Neuronal stem cell (in vitro differentiated cells): ENCODE measurements at places on chromosomes 2 and 18.

GRCh38 chr2:47422560-47422959 lies 19.6 kb downstream of the MSH2 start:
- DNase-seq, result no peak

- no peak for DNase-seq
These were observed 436.9 kb downstream of the METTL4 start for GRCh38 chr18:2134364-2134763.

DNA sequence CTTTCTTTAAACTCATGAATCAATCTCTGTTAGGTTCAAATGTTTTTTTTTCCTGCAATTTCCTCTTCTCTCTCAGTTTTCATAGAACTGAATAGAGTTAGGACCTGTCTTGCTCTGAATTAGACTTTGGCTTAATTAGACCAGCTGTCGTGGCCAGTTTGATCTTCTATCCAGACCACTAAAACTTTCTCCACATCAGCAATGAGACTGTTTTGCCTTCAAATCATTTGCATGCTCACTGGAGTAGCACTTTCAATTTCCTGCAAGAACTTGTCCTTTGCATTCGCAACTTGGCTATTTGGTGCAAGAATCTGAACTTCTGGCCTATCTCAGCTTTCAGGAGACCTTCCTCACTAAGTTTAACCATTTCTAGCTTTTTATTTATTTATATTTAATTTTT lies 2002.2 kb upstream of the PIK3C3 start:
- DNase-seq, result no peak

DNA sequence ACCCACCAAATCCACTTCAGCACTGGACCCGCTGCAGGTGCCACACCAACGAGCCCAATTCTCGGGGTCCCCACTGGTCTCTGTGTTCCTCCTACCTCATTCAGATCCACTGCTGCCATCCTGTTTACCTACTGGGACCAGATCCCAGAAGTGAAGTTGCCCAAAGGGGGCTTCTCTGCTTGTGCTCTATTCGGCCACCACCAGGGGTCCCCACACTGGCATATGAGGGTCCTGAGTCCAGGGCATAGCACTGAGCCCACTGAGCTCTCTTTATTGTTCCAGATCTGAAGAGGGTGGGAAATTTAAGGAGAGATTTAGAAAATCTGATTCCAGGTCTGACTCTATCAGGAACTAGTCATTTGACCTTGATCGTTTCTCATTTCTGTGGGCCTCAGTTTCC lies 2.4 kb downstream of the GPR45 start:
- DNase-seq, result no peak

DNA sequence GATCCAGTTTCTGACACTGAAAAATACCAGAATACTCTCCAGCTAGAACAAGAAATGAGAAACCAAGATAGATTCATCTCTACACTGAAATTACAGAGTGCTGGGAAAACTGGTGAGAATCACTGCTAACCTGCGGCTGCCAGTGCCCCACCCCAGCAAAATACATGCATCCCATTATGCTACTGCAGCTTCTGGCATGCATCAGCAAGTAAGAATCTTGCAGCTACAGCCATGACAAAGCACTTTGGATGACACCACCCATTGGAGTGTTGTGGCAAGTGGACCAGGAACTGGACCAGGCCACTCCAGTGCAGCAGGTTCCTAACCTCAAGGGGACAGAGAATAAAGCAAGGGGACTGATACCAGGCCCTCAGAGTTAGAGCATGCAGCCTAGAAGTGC lies 378.8 kb upstream of the ETAA1 start:
- DNase-seq, result no peak

DNA sequence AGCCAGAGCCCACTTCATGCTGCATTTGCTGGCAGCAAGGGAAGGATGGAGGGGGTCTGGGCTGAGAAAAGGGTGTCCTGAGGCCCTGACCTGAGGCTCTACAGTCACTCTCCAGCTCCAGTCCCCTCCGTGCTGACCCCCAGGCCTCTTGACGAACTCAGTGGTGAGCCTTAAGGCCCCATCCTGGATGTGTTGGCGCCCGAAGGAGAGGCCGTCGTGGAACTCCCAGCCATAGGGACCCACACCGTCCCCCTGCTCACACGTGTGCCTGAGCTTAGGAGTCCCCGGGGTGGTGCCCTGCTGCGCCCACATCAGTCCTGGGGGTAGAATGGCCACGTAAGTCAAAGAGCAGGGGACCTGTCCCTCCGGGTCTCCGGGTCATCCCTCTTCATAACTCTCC lies 776 bp downstream of the MOGS start:
- no peak for DNase-seq

DNA sequence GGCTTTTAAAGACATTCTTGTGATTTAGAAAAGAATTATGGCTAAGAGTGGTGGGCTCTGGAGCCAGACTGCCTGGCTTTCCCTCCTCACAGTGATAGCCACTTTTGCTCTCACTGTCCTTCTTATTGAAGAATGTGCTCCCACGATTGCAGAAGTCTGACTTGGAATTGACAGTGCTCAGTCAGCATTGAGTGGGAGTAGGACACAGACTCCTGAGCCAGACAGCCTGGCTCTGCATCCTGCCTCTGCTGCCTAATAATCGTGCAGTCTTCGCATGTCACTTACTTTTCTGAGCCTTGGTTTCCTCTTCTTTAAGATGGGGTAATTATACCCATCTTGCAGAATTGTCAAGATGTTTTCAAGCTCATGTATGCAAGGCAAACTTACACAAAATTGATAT lies 23.3 kb downstream of the SPATS2L start:
- no peak for DNase-seq

- DNase-seq, result no peak
These were observed 27.8 kb upstream of the REL start for GRCh38 chr2:60853531-60853930.

DNA sequence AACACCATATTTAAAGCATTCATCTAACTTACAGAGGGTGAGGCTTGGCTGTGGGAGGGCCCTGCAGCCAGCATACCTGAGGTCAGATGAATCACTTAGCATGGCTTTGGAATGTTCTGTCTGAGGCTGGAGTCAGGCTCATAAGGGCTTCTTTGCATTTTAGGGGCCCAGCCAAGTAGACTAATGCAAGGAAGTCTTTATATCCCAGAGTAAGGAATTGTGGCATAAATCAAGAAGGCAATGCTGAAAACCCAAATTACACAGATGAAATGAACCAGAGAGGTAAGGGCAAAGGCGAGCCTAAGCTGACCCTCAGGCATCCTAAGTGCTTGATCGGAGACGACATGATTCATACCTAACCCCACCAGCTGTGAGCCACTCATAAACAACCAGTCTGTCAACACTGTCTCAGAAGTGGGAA lies 383.6 kb downstream of the DCC start:
- DNase-seq, result peak; percentile 8

- no peak for DNase-seq
These were observed 16.7 kb downstream of the ZNF638 start for GRCh38 chr2:71348302-71348701.

DNA sequence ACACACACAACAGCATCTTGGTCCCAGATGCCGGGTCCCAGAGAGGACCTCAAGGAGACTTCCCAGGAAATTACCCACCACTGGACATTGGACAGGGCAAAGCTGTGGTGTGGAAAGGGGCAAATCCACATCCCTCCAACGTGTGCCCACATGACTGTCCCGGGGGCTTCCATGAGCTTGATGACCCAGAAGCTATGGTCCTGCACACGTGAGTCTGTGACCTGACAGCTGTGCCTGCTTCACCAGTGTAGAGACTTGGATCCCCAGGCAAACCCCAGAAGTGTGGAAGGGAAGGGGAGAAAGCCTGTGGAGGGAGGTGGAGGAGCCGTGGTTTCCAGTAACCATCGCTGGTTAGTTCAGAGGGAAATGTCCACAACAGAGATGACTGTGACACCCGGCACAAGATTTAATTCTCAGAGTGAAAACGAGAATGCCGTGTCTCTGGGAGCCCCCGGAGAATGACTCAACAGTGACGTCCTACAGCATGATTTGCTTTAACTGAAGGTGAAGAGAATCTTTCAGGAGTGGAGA lies 19.1 kb upstream of the GPR55 start:
- DNase-seq, result no peak

DNA sequence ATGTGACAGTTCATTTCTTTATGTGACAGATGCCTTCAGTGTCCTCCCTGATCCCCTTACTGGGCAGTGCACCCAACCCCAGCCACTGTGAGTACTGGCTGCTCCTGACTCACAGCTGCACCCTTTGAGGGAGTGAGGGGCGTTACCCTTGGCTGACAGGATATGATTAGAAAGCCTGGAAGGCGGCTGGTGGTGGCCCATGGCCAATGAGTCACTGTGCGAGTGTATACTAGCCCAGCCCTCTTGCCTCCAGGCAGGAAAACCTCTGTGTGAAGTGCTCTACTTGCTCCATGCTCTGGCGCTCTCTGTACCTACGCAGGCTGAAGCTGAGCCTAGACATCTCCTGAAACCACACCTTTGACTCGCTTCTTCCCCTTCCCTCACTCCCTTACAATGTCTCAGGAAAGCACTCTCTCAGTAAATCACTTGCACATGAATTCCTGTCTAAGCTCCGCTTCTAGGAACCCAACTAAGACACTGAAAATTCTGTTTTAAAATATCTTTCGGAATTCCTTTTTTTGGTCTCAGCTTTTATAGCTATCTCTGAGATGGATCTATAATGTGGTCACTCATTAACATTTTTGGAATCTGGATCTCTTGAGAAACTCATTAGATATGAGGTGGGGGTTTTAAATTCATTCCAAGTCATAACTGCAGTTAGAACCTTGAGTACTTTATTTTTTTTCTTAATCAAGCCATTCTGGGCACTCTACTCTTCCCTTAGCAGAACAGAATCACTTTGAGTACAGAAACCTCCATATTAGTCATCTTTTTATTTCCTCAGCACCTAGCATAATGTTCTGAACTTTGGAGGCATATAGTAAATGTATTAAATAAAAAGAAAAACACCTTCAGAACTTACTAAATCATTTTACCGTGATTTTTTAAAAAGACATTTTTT lies 25.3 kb upstream of the STAM2 start:
- no peak for DNase-seq

- no peak for DNase-seq
These were observed 5.4 kb downstream of the TGFA start for GRCh38 chr2:70548233-70548632.

GRCh38 chr2:45904946-45905631 lies 253.6 kb downstream of the PRKCE start:
- DNase-seq, result no peak

- no peak for DNase-seq
These were observed 147.1 kb downstream of the CCBE1 start for GRCh38 chr18:59550174-59550516.

DNA sequence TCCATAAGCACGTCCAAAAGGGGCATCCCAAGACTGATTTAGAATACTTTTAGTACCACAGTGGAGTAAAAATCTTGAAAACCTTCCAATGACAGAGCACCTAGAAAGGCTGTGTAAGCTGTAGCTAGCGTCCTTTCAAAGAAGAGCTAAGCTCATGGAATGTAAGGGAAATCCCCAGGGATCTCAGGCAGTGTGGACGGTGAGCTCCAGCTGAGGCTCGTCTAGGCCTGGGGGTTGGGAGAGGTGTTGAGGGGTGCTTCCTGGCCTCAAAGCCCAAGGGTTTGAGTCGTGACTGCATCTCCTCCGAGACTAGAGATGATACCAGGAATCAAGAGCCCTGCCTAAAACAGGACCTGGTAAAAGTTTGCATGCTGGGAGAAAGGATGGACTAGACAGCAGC lies 7.6 kb downstream of the CTIF start:
- no peak for DNase-seq

- no peak for DNase-seq
These were observed 261.2 kb upstream of the FSIP2 start for GRCh38 chr2:185477452-185477851.

DNA sequence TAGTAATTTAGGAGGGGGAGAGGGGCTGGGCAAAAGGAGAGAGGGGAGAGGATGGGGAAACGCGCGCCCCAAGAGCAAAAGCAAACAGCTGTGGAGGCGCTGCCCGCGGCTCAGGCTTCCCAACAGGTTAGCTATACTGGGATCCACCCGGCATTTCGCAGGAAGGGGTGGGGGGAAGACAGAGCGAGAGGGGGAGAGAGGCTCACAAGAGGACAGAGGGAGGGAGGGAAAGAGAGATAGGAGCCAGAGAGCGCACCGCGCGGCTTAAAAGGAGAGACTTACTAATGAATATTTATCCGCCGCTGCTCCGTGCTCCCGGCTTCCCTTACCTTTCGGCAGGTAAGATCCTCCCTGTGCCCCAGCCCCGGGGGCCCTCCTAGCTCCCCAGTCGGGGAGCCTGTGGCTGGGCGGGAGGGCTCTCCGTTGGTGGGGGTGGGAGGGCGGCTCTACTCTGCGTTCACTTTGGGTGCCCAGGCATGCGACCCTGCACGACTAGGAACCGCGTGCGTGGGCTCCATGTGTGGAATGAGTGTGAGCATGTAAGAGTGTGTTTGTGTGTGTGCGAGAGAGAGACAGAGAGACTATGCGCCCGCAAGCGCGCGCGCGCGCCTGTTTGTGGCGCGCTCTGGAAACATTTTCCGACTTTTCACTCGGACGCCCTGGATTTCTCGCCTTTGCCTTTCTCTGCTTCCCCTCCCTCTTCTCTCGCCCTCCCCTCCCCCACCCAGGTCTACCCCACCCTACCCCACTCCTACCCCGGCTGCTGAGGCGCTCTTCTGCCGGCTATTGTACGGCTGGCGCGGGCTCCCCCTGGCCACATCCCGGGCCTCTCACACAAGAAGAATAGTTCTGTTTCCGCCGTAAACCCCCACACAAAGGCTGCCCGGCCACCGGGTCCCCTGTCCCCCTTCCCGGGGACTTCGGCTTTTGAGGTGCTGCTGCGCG lies 7.2 kb upstream of the SIX3 start:
- DNase-seq, result no peak

DNA sequence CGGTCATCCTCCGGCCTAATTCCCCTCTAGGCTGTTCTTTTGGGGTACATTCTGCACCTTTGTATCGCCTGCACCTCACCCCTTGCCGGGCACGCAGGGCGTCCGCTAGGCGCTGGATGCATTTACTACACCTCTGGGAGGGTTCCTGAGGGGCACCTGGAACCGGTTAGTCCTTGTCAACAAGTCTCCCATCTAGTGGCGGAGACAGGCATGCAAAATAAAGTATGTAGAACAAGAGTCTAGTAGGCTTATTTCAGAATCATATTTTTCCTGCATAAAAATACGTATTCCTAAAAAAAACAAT lies 705 bp upstream of the TEX261 start:
- peak; percentile 21 for DNase-seq

- no peak for DNase-seq
These were observed 266.1 kb upstream of the RAB6C start for GRCh38 chr2:129713337-129713736.

DNA sequence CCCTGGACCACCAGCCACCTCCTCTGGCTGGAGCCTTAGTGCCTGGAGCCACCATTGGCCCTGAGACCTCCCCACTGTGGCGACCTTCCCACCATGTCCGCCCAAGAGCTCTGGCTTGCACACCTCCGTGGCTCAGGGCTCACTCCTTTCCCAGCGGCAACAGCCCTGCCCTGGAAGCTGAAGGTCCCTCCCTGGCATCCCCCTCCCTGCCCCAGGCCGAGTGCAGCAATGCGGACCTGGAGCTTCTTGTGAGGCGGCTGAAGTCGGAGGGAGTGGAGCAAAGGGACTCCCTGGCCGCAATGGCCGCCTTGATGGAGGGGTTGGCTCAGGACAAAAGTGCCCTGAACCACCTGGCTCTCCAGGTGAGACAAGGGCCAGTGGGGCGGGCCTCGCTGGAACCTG lies 28.6 kb downstream of the CROCC2 start:
- no peak for DNase-seq

GRCh38 chr2:143029141-143029540 lies 100.1 kb upstream of the ARHGAP15 start:
- DNase-seq, result no peak
